Fibroblast of skin of abdomen (primary cell): ENCODE measurements at places on chromosomes 4 and X.

GRCh38 chr4:152594978-152595925 lies 59.4 kb upstream of the FBXW7 start:
- peak; percentile 17 for DNase-seq

DNA sequence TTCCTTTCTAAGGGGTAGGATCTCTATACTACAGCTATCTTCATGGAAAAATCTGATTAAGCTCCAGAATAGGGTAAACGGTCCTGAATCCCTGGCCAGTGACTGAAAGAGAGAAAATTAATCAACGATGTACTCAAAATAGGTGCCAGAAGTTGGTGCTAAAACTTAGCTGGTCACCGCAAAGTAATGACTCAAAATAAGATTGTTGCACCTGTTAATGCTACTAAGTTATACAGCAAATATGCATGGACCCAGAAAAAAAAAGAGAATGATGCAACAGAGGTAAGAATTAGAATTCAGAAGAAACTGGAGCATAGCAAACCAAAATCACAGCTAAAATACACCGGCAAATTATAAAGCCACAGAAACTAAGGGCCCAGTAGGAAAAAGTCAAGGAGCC lies 239.7 kb upstream of the FAM241A start:
- no peak for DNase-seq

DNA sequence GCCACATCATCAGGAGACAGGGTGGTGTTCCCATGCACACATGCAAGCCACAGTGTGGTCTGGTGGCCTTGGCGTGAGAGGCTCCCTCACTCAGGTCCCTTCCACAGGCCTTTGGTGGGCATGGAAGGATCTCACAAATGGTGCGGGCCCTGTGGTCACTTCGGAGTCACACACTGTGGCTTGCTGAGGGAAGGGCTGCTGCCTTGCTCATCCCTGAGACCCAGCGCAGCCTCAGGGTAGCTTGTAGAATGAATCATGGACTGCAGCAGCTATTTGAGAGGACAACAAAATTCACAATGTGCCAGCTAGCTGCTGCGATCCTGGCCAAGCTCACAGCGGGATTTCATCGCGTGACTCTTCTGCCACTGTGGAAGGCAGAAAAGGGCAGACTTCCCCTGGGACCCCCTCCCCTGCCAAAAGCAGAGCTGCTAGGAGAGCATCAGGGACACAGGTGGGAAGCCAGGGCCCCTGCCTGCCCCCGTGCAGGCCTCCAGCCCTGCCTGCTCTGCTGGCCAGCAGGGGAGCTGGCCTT lies 106.4 kb downstream of the ABLIM2 start:
- DNase-seq: no peak

DNA sequence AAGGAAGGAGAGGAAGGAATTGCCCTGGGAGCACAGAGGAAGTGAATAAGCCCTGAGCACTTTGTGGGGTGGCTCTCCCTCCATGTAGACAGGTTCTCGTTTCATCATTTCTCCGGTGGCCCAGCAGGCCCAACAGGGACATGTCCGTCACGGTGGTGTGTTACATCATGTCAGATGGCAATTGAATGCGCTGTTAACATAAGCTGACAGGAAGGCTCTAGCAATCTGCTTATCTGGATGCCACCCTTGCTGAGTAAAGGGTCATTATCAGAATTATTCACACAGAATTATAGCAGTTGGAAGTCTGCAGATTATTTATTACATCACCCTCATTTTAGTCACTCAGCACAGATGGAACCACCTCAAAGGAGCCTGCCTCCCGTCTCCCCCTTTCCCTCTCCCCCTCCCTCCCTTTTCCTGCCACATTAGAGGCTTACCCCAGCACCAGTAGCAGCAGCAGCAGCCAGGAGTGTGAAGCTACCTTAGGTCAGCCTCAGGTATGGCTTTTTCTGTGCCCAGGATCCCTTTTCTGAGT lies 124.3 kb upstream of the TRIM2 start:
- no peak for DNase-seq

DNA sequence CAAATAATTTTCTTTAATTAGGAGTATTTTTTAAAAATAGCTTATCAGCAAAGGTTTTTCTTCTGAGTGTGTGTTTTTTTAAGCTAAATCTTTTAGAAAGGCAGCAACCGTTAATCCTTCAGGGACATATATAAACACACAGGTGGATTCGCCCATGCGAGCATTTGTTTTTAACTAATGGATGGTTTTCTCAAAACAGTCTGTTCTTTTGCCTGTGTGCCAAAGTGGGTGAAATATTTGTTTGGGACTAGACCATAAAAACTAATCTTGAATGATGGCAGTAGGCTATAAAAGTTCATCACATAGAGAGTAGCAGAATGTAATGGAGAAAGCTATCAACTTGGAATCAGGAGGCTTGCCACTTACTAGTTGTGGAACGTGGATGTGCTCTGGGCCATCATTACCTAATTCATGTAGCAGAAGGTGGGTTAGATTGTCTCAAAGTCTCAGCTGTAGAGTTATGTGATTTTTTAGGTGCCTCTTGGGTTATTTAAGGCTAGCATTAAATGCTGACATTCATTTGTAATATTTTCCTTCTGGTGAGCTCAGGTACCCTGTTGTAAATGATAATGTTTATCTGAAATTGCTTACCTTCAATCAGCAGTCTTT lies 7.4 kb upstream of the TAPT1 start:
- no peak for DNase-seq

GRCh38 chr4:107863850-107864371 lies 39.2 kb downstream of the SGMS2 start:
- peak; percentile 13 for DNase-seq

DNA sequence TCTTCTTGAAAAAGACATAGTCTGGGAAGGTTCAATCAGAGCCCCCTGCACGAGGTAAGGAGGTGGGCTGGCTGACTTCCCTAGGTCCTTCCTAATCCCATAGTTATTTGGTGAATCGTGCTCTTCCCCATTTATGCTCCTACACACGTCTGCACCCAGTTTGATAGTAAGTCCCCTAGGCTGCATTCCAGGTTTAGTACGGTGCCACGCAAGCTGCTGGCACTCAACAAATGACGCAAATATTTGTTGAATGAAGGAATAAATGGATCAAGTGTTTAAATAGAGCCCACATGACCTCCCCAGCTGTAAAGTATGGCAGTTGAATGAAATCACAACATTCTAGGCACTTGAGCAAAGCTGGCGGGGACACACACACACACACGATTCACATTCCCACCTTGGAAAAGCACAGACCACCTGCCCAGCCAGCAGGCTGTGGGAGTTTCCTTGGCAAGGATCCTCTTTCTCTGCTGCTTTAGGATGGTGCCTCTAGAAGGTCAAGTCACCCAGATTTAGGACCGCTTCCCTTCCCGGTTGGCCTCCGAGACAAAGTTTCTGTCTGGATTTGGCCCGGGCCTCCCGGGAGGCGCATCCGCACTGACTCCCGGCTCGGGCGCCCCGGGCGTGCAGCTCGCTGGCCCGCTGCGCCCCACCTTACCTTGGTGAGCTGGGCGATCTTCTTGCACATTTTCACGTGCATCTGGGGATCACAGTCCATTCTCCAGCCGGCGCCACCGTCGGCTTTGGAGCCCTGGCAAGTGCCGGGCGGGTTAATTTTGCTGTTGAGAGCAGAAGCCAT lies 721 bp downstream of the FAM184B start:
- DNase-seq: peak; percentile 49

GRCh38 chrX:47170861-47171692 lies 22.6 kb upstream of the UBA1 start:
- DNase-seq: no peak

DNA sequence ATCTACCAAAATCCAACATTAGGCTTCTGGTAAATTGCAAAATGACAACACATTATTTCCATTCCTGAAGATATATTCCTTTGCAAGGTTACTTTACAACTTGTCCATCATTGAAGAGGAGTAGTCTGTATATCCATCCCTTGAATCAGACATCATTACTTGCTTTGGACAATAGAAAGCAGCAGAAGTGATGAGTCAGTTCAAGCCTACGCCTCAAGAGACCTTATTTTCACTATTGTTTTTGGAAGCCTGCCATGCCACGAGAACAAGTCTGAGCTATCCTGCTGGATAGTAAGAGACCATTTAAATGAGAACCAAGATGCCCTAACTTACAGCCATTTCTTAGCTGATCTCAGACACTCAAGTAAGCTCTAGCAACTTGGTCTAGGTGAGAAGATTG lies 246.0 kb upstream of the HHIP start:
- peak; percentile 91 for DNase-seq

DNA sequence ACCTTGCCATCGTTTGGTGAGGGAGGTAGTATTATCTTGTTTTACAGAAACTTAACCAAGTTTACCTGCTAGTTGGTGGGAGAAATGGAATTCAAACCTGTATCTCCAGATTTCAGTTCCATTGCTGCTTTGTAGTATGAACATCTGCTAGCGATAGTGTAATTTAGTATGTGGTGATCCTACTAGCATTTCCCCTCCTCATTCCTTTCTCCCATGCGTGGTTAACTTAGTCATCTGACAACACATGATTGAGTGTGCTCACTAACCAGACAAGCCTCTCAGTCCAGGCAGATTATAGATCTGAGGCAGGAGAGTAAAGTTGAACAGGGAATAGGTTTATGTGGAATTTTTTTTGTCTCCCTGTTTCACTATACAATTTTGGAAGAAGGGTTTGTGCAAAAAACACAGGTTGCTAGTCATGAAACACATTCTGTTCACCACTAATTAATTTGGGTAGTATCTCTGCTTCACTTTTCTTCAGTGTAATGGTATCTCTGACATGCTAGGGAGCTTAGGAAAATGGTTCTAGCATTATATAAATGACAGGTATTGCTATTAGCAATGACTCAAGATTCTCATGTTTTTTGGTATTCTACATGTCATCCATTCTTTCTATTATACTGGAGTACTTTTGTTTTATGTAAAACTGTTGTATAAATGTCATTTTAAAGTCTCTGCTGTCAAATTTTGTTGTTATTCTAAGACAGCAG lies 21.7 kb downstream of the RBPJ start:
- DNase-seq: peak; percentile 94

GRCh38 chr4:1856943-1857699 lies 1.2 kb upstream of the LETM1 start:
- no peak for DNase-seq

DNA sequence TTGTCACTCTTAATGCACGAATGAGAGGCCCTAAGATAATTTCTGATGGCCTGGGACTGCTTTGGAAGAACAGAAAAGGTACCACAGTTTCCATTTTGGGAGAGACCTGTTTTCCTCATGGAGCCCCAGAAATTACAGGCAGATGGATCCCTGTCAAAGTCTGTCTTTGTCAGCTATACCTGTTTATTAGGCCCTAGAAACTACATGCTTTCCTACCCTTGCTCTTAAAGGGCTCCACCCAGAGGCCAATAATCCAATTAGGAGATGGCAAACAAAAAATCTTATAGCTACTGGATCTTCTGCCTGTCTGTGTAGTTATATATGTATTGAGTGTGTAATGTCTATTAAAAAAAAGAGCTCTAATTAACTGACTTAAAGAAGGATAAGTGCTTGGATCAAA lies 141.3 kb downstream of the NR3C2 start:
- no peak for DNase-seq

- DNase-seq: no peak
Observed at GRCh38 chrX:4787971-4788370, 1074.5 kb upstream of the PRKX start.

DNA sequence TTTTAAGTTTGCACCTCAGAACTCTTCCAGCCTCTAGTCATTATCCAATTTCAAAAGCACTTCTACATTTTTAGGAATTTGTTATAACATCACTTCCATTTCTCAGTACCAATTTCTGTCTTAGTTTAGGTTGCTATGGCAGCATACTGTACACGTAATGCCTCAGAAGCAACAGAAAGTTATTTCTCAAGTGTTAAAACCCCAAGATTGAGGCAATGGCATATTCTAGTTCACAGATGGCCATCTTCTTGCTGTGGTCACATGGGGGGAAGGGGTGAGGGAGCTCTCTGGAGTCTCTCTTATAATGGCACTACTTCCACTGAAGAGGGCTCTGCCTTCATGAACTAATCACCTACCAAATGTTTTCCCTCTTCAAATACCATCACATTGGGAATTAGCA lies 220.3 kb upstream of the CTSO start:
- no peak for DNase-seq

DNA sequence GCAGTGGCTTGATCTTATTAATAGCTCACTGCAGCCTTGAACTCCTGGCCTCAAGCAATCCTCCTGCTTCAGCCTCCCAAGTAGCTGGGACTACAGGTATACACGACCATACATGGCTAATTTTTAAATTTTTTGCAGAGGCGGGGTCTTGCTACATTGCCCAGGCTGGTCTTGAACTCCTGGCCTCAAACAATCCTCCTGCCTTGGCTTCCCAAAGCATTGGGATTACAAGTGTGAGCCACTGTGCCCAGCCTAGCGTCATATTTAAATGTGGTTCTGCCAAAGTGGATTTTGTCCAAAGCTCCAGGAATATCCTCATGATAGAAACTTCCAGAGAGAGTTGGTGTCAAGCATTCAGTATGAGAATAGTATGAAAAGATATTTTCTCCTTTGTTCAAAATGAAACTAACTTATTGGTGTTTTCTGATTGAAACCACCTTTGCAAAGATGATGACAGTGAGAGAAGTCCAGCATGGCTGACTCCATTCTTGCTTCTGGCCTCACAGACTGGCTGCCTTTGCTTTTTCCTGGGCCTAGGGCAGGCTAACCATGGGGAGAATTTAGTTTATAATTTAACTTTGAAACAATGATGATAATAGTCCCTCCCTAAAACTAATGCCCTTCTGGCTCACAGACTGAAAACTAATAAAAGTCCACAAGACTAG lies 129.0 kb downstream of the C4orf51 start:
- DNase-seq: no peak

- no peak for DNase-seq
Observed at GRCh38 chrX:49192722-49193328, 6.7 kb upstream of the PRICKLE3 start.

GRCh38 chr4:52833941-52834525 lies 28.1 kb upstream of the RASL11B start:
- DNase-seq: peak; percentile 20

- DNase-seq: no peak
Observed at GRCh38 chr4:76420188-76420761, 666 bp downstream of the CCDC158 start.
